A375 (cell line): ENCODE measurements at places on chromosomes 11 and 22. TPM values are rescaled to one million over a fixed set of nuclear protein-coding genes. Genes with fewer than 3 reads are reported as not detected.

Gene GNG3
- total RNA-seq, result not detected in 2 replicates

Gene CADM1
- 45.2 and 57.7 TPM in 2 replicates for total RNA-seq

Gene OR52H1
- total RNA-seq, result not detected in 2 replicates

Gene MOV10L1
- 0.11 TPM in 1 of 2 replicates, not detected in the other for total RNA-seq

Gene NAALADL1
- total RNA-seq, result not detected in 2 replicates

Gene PIWIL4
- total RNA-seq, result not detected in 2 replicates

Gene HEPHL1
- not detected in 2 replicates for total RNA-seq

Gene GPR83
- 0.08 TPM in 1 of 2 replicates, not detected in the other for total RNA-seq

Gene RAB38
- 18.4 and 23.6 TPM in 2 replicates for total RNA-seq

Gene TUB
- 4.6 TPM in 2 replicates for total RNA-seq

Gene BCO2
- 0.66 and 1.0 TPM in 2 replicates for total RNA-seq

Gene RASSF10
- 0.08 TPM in 1 of 2 replicates, not detected in the other for total RNA-seq

Gene STIP1
- 311 and 341 TPM in 2 replicates for total RNA-seq

Gene UQCR10
- total RNA-seq, result 50.7 and 55.8 TPM in 2 replicates

Gene EXT2
- 101 and 109 TPM in 2 replicates for total RNA-seq

Gene GRAMD1B
- 65.2 and 66.8 TPM in 2 replicates for total RNA-seq

Gene CRYBB3
- total RNA-seq, result 1.1 TPM in 1 of 2 replicates, not detected in the other

Gene NLRP14
- 0.19 TPM in 1 of 2 replicates, not detected in the other for total RNA-seq

Gene EED
- total RNA-seq, result 27.5 and 33.4 TPM in 2 replicates

Gene SELENOH
- 363 and 391 TPM in 2 replicates for total RNA-seq

Gene ANGPTL5
- total RNA-seq, result not detected in 2 replicates

Gene CTSC
- total RNA-seq, result 195 and 208 TPM in 2 replicates

Gene CARD16
- total RNA-seq, result 0.40 TPM in 1 of 2 replicates, not detected in the other

Gene OR52E2
- total RNA-seq, result not detected in 2 replicates

Gene RIMBP3B
- 0.53 TPM in 2 replicates for total RNA-seq

Gene TRIM48
- total RNA-seq, result not detected in 2 replicates

Gene LAMTOR1
- 109 and 119 TPM in 2 replicates for total RNA-seq

Gene PTPRJ
- total RNA-seq, result 26.9 and 34.6 TPM in 2 replicates

Gene TSPAN32
- 0.90 TPM in 1 of 2 replicates, not detected in the other for total RNA-seq

Gene HINFP
- 10.7 and 13.2 TPM in 2 replicates for total RNA-seq

Gene C11orf91
- total RNA-seq, result 0.19 and 0.30 TPM in 2 replicates

Gene PKP3
- 31.2 and 33.4 TPM in 2 replicates for total RNA-seq

Gene UBQLNL
- not detected in 2 replicates for total RNA-seq

Gene SHISAL1
- total RNA-seq, result 0.75 and 0.82 TPM in 2 replicates

Gene FAM168A
- 16.9 TPM in 2 replicates for total RNA-seq

Gene SLC22A6
- not detected in 2 replicates for total RNA-seq

Gene H19
- 5.2 and 9.5 TPM in 2 replicates for total RNA-seq

Gene MAPK8IP1
- 11.1 and 12.7 TPM in 2 replicates for total RNA-seq

Gene OR2D2
- 0.40 TPM in 1 of 2 replicates, not detected in the other for total RNA-seq

Gene BDNF
- total RNA-seq, result 4.1 and 5.9 TPM in 2 replicates

Gene SUN2
- 66.2 and 71.0 TPM in 2 replicates for total RNA-seq

Gene GRAP2
- 1.7 and 3.4 TPM in 2 replicates for total RNA-seq

Gene SPA17
- 14.1 and 18.0 TPM in 2 replicates for total RNA-seq

Gene OR52E8
- not detected in 2 replicates for total RNA-seq

Gene CCDC87
- total RNA-seq, result 0.11 TPM in 1 of 2 replicates, not detected in the other

Gene TRIM51
- total RNA-seq, result 1.0 and 1.2 TPM in 2 replicates

Gene PATL1
- total RNA-seq, result 13.2 and 14.6 TPM in 2 replicates

Gene KCNJ1
- not detected in 2 replicates for total RNA-seq

Gene PDGFB
- total RNA-seq, result 3.8 and 5.5 TPM in 2 replicates
